ENCODE measurements at places on chromosomes 11 and 22. TPM values are rescaled to one million over a fixed set of nuclear protein-coding genes. Genes with fewer than 3 reads are reported as not detected.

The TEX12 gene
- polyA plus RNA-seq = 0.20 TPM

The POU2F3 gene
- 0.05 TPM for polyA plus RNA-seq

The TRIM49C gene
- polyA plus RNA-seq = not detected

The C22orf42 gene
- not detected for polyA plus RNA-seq

The OR2D2 gene
- not detected for polyA plus RNA-seq

The CBLIF gene
- polyA plus RNA-seq = not detected

The STK33 gene
- polyA plus RNA-seq = 14.1 TPM

The SIK2 gene
- 7.4 TPM for polyA plus RNA-seq

The NCR3LG1 gene
- polyA plus RNA-seq = 0.75 TPM

The TRIM34 gene
- polyA plus RNA-seq = 1.8 TPM

The CHEK1 gene
- 0.32 TPM for polyA plus RNA-seq

The GGTLC2 gene
- not detected for polyA plus RNA-seq

The OR2AG1 gene
- not detected for polyA plus RNA-seq

The RFPL2 gene
- polyA plus RNA-seq = not detected
